ENCODE measurements at places on chromosomes 12 and 14.
A peak's percentile ranks its signal among the peaks of the same experiment; 100 is the strongest.

- DNase-seq = no peak
These were observed 291.4 kb downstream of the NAV3 start for GRCh38 chr12:78121969-78122610.

- peak; percentile 48 for DNase-seq
These were observed 13.1 kb downstream of the KRT83 start for GRCh38 chr12:52307836-52308805.

DNA sequence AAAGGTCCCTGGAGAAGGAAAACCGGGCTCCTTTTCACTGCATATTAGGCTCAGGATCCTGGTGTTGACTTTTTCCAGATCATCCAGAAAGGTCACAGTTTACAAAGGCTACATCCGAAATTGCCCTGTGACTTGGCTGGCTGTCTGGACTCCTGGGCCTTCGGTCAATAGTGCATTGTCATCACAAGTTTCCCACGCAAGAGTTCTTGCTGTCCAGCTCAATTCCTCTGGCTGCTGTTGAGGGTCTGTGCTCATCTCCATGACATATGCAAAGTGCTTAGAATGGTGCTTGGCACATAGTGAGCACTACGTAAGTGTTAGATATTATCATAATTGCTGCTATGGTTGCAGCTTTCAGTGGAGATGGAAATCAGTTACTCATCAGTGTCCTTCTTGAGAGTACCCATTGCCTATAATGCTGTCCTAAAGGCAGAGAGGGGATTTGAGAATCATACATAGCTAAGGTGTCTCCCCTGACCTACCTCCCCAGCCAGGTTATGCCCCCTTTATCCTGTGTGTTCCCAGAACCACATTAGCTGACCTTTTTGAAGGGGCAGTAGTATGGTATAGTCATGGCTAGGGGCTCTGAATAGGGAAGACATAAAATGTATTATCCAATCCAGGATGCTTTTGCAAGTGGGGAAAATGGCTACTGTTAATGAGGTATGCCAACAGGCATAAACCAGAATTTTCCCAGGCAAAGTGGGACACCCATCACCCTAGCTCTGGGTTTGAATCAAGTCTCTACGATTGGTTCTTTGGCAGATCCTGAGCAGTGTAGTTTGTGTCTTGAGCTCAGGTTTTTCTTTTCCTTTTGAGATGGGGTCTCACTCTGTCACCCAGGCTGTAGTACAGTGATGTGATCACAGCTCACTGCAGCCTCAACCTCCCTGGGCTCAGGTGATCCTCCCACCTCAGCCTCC lies 132.0 kb upstream of the CCND2 start:
- no peak for DNase-seq

DNA sequence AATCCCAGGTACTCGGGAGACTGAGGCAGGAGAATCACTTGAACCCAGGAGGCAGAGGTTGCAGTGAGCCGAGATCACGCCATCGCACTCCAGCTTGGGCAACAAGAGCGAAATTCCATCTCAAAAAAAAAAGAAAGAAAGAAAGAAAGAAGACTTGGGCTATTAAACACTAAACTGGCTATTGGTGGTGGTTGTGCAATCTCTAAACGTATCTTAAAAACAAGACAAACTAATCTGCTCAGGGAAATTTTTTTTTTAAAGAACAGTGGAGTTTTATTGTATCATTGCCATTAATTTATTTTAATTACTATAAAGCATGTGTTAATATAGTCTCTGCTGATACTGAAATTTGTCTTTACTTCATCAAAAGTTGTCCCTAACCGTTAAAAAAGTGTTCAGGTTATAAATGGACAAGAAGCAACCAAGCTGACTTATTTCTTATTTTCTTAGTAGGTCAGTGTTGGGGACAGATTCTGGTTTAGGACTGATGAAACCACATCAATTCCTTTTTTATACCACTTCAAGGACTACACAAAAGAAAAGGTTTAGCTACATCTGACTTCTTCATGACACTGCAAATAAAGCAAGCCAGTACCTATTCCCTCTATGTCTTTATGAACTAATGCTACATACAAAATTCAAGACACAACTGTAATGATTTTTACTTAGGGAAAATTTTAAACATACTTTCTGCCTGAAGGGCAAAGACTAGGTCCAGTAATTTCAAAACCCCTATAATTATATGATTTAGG lies 68.7 kb upstream of the KRAS start:
- no peak for DNase-seq

DNA sequence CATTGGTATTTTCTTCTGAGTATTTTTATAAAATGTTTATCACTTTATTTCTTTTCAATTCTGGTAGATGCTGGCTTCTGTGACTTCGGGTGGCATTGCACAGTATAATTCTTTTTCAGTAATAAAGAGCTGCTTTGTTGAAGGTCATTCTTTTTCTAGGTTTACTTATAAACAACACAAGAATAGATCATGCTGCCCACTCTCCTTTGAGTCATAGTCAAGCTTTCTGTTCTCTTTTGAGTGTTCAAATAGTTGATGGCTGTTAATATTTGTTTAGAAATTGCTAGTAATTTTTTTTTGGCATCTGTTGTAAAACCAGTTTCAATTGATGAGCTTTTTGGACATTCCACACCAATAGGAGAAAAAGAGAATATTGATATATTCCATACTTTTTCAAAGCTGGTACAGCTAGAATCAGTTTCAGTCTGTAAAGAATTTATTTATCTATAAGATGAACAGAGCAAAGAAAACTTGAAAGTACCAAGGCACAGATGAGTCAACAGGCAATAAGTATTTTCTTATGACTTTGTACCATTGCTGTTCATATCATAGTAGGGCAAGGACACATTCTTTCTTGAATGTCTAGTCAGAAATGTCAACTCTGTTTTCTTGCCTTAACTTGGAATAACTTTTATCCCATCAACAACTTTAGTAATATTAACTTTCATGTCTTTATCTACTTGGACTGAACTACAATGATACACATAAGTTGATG lies 513.0 kb upstream of the SEL1L start:
- no peak for DNase-seq

GRCh38 chr12:132795847-132796246 lies 32.8 kb downstream of the GOLGA3 start:
- no peak for DNase-seq

GRCh38 chr12:47349137-47350061 lies 269.6 kb upstream of the AMIGO2 start:
- no peak for DNase-seq

Data from NCI-H1417 treated with DMSO at 0.1 percent for 48 hours (cell line).